Hematopoietic multipotent progenitor cell treated with erythropoietin and hydrocortisone succinate and interleukin-3 and kit ligand, for 6 days (in vitro differentiated cells): ENCODE measurements at places on chromosomes 6 and 20.

- peak; percentile 30 for DNase-seq
Measured at GRCh38 chr6:14857501-14857900, 388.4 kb upstream of the JARID2 start.

DNA sequence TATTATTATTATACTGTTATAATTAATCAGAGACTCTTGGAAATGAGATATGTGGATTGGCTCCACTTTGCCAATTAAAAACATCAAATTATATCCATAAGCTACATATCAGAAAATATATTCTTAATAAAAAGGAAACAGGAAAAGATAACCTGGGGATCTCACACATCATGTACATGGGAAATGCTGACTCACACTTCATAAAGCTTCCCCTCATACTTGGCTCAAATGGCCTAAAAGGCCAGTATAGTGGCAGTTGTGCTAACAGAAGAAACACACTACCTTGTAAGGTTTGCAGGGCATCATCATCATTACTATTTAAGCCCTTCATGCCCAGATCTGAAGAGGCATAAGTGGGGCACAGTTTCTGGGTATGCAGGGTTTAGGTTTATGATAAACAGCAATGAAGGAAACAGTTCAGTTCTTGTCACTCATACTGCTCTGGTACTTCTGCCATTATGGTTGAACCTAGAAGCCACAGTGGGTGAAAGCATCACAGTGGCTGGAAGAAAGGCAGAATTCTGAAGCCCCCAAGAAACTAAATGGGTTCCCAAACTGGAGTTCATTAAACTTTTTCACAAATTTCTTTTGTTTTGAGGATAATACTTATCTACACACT is 60.6 kb downstream of the BTBD9 start:
- peak; percentile 30 for DNase-seq

DNA sequence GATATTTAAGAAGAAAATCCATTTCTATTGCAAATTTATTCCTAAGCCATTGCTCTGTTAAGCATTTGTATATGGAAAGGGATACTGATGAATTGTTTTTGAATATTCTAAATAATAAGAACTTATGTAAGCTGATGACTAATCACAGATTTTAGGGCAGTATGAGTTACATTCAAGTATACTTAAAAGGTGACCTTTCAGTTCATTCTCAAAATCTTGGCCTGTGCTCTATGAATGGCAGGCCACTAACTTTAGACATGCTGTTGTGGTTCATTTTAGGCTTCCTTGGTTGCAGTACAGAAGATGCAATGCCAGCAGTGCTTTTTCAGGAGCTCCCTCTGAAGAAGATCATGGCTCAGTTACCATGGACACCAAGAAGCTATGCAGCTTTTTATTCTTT is 380.4 kb downstream of the CENPW start:
- no peak for DNase-seq

- DNase-seq: no peak
Measured at GRCh38 chr6:169132352-169132940, 121.2 kb downstream of the THBS2 start.

- DNase-seq: no peak
Measured at GRCh38 chr6:62971976-62972658, 239.2 kb upstream of the FKBP1C start.

DNA sequence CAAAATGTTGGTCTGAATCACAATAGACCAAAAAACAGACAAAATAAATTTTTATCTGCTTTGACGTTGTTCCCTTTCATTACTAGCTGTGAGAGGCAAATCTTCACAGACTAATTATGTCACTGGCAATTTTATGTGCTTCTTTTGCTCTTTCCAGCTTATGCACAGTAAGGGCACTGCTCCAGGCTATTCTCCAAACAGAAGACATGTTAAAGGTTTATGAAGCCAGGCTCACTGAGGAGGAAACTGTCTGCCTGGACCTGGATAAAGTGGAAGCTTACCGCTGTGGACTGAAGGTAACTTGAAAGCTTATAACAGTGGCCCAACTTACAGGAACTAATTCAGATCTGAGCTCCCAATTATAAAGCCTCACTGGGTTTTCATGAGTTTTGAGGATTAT is 15.5 kb upstream of the SNRNP48 start:
- DNase-seq: no peak

DNA sequence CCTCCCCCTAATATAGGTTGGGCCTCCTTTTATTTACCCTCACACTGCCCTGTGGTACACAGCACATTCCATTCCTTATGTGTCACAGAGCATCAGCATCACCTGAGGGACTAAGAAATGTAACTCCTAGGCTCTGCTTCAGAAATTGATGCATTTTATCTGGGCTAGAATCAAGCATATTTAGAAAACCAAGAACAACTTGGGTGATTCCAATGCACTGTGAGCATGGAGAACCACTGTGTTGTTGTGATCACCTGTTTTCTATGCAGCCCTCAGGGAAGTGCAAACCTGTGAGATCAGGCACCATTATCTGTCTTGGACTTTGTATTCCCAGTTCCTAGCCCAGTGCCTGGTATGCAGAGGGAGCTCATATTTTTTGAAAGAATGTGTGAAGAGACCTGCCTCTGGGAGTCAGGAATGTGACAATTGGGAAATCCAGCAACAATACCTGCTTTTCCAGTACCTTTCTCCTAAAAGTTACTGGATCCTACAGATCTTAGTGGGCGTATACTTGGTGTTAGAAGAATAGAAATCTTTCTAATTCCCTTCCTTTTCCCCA is 7.0 kb downstream of the KAT14 start:
- no peak for DNase-seq

DNA sequence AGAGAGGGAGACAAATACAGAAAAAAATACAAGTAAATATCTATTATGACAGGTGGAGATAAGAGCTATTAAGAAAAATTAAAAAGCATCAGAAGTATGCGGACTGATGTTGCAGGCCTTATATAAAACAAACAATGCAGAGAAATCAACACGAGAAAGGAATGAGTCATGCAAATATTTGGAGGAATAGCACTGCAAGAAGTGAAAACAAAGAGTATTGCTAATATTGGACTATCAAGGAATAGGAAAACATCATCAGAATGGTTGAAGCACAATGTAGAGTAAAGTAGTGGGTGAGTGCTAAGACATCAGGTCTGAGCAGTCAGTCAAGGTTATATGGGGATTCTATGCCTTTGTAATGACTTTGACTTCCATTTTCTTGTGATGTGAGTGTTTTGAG is 657.5 kb upstream of the GJE1 start:
- DNase-seq: no peak

DNA sequence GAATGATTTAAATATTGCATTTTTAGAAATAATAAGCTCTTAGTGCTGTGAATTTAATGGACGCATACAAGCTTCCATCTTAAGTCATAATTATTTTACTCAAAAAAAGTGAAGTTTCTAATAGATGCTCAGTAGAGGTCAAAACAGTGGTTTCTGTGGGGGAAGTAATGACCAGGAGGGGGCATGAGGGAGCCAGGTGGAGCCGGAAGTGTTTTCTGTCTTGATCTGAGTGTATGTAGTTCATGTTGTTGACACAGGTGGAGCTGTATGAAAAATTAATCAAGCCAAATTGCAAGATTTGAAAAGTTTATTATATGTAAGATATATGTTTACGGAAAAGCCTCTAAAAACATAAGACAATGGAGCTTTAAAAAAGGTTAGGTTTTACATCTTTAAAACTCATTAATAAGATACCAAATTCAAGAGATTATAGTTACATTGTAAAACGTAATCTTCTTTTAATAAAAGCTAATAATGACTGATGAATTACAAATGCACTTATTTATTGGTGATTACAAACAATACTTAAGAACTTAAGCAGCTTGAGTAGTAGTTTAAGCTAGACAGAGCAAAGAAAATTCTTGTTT is 68.0 kb downstream of the PLAGL1 start:
- peak; percentile 90 for DNase-seq

- no peak for DNase-seq
Measured at GRCh38 chr20:50533061-50533460, 22.9 kb downstream of the PTPN1 start.

DNA sequence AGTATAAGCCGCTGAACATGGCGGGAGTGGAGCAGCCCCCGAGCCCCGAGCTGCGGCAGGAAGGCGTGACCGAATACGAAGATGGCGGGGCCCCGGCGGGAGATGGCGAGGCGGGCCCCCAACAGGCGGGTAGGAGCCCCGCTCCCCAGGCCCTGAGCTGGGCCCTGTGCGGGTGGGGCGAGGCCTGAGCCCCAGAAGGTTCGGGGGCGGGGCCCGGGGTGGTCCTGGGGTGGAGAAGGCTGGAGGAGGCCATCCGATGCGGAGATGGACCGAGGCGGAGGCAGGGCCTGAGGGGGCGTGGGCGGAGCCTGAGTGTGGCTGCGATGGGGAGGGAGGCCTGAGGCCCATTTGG is 7.1 kb downstream of the L3MBTL1 start:
- no peak for DNase-seq

GRCh38 chr6:129908858-129909257 is 47.7 kb upstream of the TMEM244 start:
- no peak for DNase-seq

DNA sequence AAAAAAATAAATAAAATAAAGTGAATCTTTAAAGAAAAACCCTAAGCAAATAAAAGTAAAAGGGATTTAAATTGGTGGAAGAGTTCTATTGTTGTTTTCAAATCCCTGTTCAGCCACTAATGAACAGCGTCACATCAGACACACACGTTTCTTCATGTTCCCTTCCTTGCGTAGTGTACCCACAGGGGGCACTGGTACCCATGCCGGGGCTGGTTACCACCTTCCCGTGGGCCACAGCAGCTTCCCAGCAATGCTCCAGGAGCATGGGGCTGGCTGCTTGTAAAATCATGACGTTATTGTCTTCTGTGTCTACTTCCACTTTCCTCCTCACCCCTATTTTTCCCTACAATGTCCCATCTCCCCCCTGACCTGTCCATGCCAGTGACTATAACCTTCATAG is 988.7 kb downstream of the KIF16B start:
- no peak for DNase-seq

GRCh38 chr6:15375018-15375417 is 129.1 kb downstream of the JARID2 start:
- no peak for DNase-seq

DNA sequence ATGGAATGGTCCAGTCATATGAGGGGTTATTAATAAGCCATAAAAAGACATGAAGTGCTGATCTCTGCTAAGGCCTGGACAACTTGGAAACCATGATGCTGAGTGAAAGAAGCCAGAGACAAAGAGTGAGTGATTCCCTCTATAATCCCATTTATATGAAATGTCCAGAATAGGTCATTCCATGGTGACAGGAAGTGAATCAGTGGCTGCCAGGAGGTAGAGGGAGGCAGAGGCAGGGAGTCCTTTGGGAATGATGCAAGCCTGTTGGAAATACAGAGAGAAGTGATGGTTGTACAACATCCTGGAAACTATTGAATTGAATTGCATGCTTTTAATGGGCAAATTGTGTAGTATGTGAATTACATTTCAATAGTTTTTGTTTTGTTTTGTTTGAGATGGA is 26.4 kb downstream of the ANKRD60 start:
- DNase-seq: no peak

GRCh38 chr20:50911030-50911429 is 20.2 kb downstream of the ADNP start:
- no peak for DNase-seq

DNA sequence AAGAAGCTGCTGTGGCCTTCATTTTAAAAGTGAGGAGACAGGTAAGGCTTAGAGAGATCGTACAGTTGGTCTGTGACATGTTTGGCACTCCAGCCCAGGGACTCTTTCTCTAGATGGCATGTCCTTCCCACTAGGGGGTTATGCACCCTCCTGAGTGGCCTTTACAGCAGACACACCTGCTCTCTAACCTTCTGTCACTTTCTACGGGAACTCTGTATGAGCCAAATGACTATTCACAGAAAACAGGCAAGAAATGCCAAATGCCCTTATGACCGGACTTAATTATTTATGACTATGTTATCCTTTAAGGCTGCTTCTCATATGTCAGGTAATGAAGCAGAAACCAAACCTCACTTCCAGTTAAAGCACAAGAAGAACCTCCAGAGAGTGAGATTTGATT is 91.2 kb downstream of the MAP3K5 start:
- no peak for DNase-seq

DNA sequence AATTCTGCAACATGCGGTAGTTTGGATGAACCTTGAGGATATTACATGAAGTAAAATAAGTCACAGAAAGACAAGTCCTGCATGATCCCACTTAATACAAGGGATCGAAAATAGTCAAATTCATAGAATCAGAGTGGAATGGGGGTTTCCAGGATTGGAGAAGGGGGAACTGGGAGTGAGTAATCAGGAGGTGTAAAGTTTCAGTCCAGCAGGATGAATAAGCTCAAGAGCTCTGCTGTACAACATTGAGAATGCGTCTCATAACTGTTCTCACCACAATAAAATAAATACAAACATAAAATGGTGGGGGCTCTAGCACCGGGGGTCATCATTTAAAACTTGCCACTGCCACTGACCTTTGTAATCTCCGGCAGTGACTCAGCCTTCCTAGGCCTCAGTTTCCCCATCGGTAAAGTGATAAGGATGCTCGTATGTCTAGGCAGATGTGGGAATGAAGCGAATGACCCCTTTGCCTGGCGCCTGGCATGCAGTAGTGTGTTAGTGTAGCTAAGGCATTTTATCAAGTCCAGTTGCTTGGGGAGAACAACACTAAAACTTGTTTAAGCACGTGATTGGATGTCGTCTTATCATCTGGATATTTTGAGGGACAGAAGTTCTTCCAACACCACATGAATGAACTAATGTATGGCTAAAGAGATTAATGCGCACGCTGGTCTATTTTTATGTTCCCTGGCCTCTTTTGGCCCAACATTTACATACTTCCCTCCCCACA is 421.1 kb downstream of the QKI start:
- DNase-seq: no peak

GRCh38 chr6:108368431-108369030 is 73.7 kb downstream of the AFG1L start:
- DNase-seq: no peak

DNA sequence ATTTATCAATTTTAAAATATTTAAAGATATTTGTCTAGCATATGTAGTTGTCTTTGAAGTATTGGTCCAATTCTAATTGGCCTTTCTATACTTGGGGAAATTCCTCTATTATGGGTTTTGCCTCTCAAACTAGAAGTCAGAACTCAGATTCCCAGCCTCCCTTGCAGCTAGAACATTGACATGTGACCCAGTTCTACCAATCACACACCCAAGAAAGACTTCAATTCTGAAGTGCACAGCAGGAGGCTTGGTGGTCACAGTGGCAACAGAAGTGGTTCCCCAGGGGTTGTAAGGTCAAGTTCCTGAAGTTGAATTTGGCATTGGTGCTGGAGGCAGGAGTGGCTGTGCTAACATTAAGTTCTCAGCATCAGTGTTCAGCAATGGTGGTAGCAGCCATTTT is 14.8 kb upstream of the FKBP5 start:
- no peak for DNase-seq

- DNase-seq: peak; percentile 43
Measured at GRCh38 chr6:46491628-46492547, 639 bp upstream of the RCAN2 start.

- DNase-seq: no peak
Measured at GRCh38 chr20:41171736-41172295, 34.5 kb downstream of the PLCG1 start.

DNA sequence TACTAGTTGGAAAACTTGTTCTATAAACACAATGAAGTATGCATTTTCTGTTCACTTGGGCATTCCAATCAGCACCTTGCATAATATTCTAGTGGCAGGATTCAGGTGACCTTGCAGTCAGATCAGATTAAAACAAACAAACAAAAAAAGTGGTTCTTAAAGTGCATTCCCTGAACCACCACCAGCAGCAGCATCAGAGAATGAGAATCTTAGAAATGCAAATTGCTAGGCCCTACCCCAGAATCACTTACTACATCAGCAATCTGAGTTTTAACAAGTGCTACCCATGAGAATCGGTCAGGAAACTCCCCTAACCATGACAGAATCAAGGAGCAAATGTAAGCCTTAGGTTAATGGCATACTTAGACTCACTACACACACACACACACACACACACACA is 41.7 kb downstream of the SNAP25 start:
- DNase-seq: no peak

- peak; percentile 28 for DNase-seq
Measured at GRCh38 chr20:914727-915498, 1.2 kb downstream of the ANGPT4 start.
